ENCODE measurements at places on chromosomes 5 and 9.

GRCh38 chr9:126159430-126160060 lies 167.1 kb upstream of the MVB12B start:
- DNase-seq: no peak

DNA sequence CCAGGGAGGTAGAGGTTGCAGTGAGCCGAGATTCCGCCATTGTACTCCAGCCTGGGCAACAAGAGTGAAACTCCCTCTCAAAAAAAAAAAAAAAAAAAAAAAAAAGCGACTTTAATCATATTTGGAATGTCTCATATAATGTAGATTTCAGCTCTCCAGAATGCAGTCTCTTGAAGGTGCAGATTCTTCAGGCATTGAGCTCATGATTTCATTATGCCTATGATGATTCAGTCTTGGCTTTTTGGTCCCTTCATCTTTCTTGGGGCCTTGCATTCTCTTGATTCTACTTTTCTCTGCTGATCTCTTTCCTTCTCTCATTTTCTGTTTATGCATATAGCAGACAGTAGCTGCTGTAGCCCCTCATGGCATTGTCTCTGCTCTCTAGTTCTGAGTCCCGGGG lies 22.9 kb downstream of the KDM4C start:
- no peak for DNase-seq

- no peak for DNase-seq
Observed at GRCh38 chr5:54986269-54986654, 869 bp upstream of the ESM1 start.

- no peak for DNase-seq
Observed at GRCh38 chr5:39559923-39560322, 135.1 kb upstream of the DAB2 start.

DNA sequence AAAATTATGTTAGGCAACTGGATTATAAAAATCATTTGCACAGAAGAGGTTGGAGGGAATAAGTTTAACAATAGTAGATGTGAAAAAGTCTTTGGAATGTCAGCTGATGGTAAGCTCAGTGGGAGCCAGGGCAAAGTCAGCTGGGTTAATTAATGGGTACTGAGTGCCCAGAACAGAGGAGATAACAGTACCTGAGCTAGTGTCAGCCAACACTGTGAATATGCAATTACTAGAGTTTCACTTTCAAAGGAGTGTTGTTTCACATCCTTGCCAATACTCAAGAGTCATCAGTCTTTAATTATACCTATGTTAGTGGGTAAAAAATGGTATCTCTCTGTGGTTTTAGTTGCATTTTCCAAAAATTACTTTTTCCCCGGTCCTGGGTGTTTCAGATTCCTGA lies 135.1 kb downstream of the KIF4B start:
- DNase-seq: no peak

DNA sequence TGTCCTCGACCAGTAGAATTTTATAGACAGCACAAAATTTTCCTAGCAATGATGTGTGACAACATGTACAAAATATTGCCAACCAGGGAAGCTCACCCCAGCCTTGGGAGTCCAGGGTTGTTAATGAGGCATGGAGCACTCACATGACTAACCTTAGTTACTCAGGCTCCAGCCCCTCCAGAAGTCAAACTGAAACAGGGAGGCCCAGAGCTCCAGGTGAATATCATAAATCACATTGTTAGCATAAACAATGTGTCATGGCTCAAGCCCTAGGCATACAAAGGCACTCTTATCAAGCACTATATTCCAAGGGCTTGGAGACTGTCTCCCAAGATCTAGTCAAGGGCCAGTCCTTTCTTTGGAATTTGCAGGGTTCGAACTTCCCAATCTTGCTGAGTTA lies 44.4 kb downstream of the TNFAIP8 start:
- DNase-seq: no peak

- DNase-seq: no peak
Observed at GRCh38 chr5:56523790-56524575, 290.9 kb upstream of the ANKRD55 start.

- no peak for DNase-seq
Observed at GRCh38 chr9:883011-883410, 41.5 kb downstream of the DMRT1 start.

- no peak for DNase-seq
Observed at GRCh38 chr5:80090884-80091166, 55.7 kb downstream of the THBS4 start.

- DNase-seq: peak; percentile 71
Observed at GRCh38 chr5:143023411-143024096, 253.4 kb downstream of the ARHGAP26 start.

DNA sequence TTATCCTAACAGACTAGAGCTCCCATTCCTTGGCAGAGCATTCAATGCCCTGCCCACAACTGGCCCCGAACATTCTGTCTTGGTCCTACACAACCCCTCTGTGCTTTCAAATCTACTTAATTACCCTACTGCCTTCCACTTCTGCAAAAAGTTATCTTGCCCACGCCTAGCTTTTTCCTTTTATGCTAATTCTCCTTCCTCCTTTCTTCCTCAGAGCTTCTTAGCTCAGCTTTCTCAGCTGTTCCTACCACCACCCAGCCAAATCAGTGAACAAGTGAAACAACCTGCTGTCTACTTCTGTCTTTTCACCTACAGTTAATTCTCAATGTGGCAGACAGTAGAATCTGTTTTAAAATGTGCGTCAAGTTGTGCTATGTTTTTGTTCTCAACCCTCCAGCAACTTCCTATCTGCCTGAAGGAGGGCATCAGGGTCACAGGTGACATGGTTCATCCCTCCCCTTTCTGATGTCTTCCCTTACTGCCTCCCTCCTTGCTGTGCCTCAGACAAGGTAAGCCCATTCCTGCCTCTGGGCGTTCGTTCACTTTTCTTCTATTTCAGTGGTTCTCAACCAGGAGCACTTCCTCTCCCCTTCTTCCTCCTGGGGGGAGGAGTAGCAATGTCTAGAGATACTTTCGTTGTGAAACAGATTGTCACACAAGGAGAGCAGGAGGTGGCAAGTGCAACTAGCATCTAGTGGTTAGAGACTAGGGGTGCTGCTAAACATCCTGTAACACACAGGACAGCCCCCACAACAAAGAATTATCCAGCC lies 1.3 kb upstream of the REEP5 start:
- DNase-seq: peak; percentile 70
